ENCODE measurements at places on chromosomes 13 and 19. TPM values are rescaled to one million over a fixed set of nuclear protein-coding genes. Genes with fewer than 3 reads are reported as not detected.
A peak's percentile ranks its signal among the peaks of the same experiment; 100 is the strongest.

DNA sequence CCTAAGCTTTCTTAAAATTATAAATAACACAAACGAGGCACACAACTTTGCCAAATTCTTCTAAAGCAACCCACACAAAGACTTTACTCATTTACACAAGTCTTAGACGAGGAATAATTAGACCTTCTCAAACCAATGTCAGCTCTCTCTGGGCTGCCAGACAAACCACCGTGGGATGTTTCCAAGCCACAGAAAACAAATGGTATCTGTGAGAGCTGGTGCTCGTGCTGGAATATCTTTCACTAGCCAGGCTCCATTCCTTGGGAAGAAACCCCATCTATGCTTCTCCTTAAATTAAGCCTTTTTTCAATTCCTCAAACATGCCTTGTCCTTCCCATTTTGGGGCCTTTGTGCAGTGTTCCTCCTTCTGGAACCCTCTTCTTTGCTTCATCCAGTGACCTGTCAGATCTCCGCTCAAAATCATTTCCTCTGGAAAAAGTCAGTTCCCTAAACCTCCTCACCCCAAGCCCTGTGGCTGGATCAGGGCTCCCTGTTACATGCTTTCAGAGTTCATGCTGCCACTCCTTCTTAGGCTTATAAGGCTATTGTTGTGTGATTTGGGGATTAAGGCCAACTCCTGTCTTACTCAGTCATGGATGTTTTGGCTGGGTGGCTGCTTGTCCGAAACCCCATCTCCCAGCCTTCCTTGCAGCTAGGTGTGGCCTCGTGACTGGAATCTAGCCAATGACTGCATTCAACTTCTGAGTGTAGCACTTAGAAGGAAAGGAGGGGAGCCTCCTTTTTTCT, 64.2 kb upstream of the GTF2F2 start:
- H3K4me3 ChIP-seq, result no peak overlapping the region
- no peak for DNase-seq
- H3K27ac ChIP-seq, result no peak overlapping the region
- H3K27me3 ChIP-seq, result peaks cover 4% of the 10 kb centered on the region

DNA sequence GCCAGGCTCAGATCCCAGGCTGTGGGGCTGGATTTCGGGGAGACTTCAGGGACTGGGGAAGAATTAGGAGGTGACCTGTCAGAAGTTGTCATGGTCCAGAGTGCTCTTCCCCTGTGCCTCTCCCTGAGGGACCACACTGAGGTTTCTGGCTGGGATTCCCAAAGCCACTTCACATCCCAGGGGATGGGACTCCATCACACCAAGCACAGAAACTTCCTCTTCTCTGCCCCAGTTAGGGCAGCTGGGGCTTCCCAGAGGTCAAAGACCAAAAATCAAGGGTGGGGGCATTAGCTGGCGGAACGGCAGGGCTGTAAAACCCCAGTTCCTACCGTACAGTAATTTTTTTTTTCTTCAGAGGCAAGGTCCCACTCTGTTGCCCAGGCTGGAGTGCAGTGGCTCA, 7.4 kb downstream of the FCER2 start:
- no peak overlapping the region for H3K4me3 ChIP-seq
- no peaks in the 10 kb centered on the region for H3K36me3 ChIP-seq
- no peaks in the 10 kb centered on the region for H3K27me3 ChIP-seq
- DNase-seq, result no peak
- no peak overlapping the region for H3K27ac ChIP-seq

- DNase-seq, result no peak
- H3K4me3 ChIP-seq, result no peak overlapping the region
- H3K36me3 ChIP-seq, result no peaks in the 10 kb centered on the region
- no peak overlapping the region for H3K27ac ChIP-seq
- H3K4me1 ChIP-seq, result no peaks in the 10 kb centered on the region
- no peaks in the 10 kb centered on the region for H3K27me3 ChIP-seq
These were observed 3.1 kb upstream of the TYROBP start for GRCh38 chr19:35911173-35911572.

GRCh38 chr19:51781999-51782398, 13.0 kb upstream of the FPR3 start:
- no peaks in the 10 kb centered on the region for H3K4me1 ChIP-seq
- H3K4me3 ChIP-seq, result no peak overlapping the region
- DNase-seq, result no peak
- no peaks in the 10 kb centered on the region for H3K27me3 ChIP-seq
- H3K36me3 ChIP-seq, result no peaks in the 10 kb centered on the region
- H3K27ac ChIP-seq, result no peak overlapping the region

DNA sequence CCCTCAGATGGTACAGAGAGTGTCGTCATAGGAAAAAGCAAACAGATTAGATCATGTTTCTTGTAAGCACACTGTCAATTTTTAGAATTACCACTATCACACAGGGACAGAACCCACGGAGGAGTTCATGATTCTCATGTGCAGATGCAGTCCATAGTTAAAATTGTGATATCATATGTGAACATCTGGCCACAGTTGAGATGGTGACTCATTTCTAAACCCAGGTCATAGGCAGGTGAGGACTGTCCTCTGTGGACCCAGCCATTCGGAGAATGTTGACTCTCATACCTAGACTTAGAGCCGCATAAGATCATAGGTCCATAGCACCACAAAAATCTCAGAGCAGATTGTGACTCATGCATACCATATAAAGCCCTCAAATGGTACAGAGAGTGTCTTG, 17.8 kb upstream of the ZNF730 start:
- no peaks in the 10 kb centered on the region for H3K27me3 ChIP-seq
- H3K36me3 ChIP-seq, result peaks cover 2% of the 10 kb centered on the region
- no peak overlapping the region for H3K4me3 ChIP-seq
- no peak for DNase-seq

DNA sequence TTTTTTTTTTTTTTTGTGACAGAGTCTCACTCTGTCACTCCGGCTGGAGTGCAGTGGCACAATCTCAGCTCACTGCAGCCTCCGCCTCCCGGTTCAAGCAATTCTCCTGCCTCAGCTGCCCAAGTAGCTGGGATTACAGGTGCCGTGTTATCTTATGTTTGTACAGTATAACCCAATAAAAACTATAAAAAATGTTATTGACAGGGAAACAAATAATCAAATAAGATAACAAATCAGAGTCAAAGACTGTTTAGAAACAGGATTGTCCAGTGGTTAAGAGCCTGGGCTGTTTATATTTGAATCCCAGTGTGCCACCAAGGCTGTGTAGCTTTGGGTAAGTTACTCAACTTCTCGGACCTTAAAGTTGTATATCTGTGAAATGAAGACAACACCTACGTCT, 19.1 kb upstream of the LMTK3 start:
- H3K27me3 ChIP-seq, result peaks cover 2% of the 10 kb centered on the region
- H3K36me3 ChIP-seq, result no peaks in the 10 kb centered on the region
- no peaks in the 10 kb centered on the region for H3K4me1 ChIP-seq
- H3K4me3 ChIP-seq, result no peak overlapping the region
- no peak for DNase-seq

DNA sequence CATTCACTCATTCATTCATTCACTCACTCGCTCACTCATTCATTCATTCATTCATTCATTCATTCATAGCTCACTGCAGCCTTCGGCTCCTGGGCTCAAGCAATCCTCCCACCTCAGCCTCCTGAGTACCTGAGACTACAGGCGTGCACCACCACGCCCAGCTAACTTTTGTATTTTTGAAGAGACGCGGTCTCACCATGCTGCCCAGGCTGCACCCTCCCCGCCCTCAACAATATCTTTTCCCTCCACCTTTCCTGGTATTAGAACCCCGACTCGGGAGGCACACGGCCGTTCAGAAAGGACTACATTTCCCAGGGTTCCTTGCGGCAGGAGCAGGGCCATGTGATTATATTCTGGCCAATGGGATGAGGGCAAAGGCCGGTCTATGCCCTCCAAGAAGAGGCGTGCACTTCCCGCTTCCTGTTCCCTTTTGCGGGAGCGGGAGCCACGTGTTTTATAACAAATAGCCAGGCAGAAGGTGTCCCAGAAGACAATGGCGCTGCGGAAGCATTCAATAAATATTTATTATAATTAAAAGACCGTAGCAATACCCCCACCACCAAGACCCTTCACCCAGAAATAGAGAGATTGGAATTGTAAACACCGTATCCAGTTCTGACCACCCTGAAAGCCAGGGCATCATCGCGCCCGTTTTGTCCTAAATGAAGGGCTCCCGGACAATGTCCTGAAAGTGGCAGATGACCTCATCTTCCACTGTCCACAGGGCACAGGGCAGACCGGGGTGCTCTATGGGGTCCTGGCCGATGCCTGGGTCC, 15.9 kb downstream of the TICAM1 start:
- peak; percentile 88 for DNase-seq
- H3K27ac ChIP-seq, result no peak overlapping the region
- H3K27me3 ChIP-seq, result no peaks in the 10 kb centered on the region
- peaks cover 5% of the 10 kb centered on the region for H3K4me1 ChIP-seq
- no peak overlapping the region for H3K4me3 ChIP-seq

LILRB2 gene
- total RNA-seq, result not detected

ZMYM2 gene
- 75.3 TPM for total RNA-seq

POMP gene
- total RNA-seq, result 88.9 TPM
